ENCODE measurements at places on chromosomes 16 and 17.

DNA sequence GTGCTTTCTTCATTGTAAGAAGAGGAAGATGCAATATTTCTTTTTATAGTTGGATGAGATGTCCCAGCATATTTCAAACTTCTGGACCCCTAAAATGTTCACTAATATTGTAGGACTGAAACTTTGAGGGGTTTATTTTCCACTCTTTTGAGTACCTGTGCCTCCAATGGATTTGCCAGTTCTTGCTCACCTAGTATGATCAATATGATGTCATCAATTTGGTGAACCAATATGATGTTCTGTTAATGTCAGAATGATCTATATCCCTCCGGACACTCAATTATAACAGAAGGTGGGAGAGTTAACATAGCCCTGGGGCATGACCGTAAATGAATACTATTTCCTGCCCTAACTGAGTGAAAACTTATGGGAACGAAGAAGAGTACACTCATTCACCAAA, 178.3 kb downstream of the CBLN1 start:
- DNase-seq, result no peak

DNA sequence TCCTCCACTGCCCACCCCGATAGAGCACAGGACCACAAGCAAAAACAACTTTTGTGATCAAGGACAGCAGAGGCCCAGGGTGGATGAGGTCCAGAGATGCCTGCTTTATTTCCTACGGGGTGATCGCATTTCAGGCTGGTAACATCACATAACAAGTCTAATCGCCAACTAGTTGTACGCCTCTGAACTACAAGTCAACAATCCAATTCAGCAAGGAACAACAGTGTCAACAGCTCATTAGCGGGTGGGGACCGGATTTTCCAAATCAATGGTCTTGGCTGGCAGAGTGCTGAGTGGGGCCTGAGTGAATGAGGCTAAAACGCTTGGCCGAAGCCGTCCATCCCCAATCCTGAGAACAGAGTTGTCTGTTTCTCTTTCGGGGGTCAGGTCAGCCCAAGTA, 17.1 kb downstream of the MRM3 start:
- no peak for DNase-seq

GRCh38 chr17:17492085-17492484, 4.1 kb downstream of the RASD1 start:
- no peak for DNase-seq

GRCh38 chr16:79137426-79137939, 463.1 kb downstream of the MAF start:
- no peak for DNase-seq

DNA sequence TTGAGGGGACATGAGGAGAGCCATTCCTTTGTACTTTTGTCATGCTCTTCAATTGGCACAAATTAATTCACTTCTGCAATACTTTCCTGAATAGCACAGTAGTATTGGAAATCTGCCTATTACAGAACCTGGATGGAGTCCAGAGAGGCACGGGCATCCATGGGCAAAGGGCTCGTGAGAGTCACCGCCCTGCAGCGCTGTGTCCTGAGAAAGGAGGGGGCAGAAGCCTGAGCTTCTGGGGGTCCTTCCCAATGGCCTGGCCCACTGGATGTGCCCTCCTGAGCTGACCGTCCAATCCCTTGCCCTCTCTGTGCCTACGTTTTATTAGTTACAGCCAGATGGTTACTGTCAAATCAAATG, 3.5 kb downstream of the G6PC1 start:
- no peak for DNase-seq

DNA sequence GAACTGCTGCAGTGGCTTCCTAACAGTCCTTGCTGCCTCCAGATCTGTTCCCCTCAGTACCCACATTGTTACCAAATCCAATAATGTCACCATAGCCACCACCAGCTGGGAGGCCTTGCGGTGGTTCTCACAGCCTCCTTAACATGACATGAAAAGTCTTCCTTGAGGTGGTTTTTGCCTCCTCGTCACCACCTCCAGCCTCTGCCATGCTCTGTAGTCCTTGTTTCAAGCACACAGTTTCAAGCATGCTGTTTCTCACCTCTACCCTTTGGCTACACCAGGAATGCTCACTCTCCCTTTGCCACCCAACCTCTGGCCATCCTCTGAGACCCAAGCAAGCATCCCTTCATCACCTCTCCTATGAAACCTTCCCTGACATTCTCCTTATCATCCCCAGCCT, 47.2 kb downstream of the DNAH9 start:
- no peak for DNase-seq

DNA sequence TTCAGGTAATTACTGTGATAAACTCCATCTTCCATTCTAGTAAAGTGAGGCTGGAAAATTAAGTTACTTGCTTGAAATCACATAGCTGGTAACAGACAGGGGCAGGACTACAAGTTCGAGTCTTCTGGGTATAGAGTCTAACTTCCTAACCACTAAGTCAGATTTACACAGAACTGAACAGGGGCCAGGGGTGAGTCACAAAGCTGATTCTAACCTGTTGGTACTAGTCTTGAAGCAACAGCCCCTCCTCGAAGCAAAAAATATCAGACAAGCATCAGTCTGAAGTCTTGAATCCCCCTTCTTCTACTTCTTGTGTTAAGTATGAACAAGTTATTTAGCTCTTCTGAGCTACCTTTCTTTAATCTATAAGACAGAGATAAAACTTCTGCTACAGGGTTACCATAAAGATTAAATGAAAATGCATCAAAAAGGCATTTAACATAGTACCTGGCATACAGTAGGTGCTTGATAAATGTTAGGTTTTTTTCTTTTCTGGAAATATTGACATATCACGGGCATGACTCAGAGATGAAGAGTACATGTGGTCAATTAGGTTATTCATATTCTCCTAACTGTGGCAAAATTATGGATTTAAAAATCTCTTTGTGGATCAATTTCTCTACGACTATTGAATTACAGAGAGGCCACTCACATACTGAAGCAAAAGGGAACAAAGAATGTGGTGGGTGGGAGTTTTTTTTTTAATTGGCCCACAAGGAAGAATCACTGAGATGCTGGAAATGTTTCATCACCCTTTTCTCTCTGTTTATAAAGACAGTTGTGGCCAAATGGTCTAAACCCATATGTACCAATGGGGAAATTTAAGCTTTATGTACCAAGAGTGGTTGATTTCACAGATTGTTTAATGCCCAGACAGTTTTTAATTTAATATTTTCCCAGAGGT, 266.9 kb upstream of the DYNLRB2 start:
- DNase-seq, result no peak

DNA sequence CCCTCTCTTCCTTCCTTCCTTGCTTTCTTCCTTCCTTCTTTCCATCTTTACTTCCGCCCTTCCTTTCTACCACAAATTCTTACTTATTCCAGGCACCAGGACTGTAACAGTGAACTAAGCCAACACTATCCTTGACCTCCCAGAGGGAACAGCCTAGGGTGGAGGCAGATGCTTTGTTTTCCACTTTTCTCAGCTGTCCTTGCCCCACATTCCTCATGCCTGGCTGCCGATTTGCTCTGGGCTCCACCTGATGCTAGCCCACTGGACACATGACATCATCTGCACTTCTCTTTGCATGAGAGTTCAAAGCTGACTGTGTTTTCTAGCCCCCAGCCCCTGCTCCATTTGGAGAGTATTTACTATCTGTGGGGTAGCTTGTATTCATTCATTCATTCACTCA, 283.0 kb downstream of the MAF start:
- no peak for DNase-seq

GRCh38 chr17:17146786-17147406, 59.2 kb downstream of the PLD6 start:
- DNase-seq, result no peak

GRCh38 chr16:4625560-4626159, 1.0 kb downstream of the MGRN1 start:
- no peak for DNase-seq

DNA sequence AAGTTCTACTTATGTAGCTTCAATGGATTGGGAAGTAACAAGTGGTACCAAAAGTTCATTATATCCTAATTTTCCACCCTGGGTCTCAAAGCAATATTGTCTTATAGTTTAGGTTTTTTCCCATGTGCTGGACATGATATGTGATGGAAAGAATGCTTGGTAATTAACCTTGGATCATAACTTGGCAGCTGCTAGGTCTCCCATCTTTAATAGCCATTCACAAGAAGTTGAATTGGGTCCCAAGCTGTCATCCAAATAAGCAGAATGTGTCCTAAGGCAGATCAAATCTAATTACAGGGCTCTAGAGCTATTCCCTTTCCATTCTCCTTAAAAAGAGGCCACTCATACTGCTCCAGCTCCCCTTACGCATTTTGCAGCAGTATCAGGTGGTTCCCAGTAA, 44.7 kb upstream of the KCNJ16 start:
- no peak for DNase-seq

DNA sequence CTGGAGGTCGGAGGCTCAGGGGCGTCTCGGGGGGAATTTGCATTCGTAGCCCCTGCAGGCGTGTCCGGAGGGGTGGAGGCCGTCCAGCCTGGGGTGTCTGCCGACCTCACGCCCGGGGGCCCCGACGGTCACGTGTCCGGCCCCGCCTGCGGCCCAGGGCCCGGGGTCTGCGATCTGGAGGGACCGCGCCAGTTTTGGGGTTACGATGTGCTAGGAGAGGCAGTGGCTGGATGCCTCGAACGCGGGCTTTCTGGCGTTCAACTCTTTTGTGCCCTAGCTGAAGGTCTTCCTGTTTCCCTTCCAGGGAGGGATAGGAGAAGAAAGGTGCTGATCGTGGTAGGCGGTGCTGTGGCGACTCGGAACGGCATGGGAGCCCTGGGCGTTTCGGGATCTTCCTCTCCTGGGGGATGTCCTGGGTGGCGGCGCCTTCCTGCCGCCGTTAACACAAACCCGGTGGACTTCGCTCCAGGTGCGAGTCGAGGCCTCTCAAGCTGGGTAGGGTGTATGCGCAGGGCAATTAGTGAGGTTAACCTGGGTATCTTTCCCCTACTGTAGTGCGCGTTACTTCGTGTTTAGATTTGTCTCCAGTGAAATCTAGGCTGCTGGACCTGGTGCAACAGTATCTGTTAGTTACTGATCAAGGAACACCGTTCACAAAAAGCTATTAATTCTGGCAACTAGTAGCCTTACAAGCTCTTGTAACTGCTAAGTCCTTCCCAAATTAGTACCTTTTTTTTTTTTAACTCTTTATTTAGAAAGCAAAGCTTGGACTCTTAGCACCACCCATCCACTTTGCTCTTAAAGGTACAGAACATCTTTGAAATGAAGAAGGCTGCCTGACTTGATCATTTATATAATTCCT, 1.3 kb downstream of the AKAP1 start:
- peak; percentile 1 for DNase-seq

GRCh38 chr17:18217412-18218015, 7.9 kb upstream of the LLGL1 start:
- DNase-seq, result peak; percentile 57

GRCh38 chr17:27597783-27598320, 33.1 kb upstream of the LGALS9 start:
- no peak for DNase-seq

- DNase-seq, result no peak
Observed at GRCh38 chr16:4233431-4233830, 8.4 kb downstream of the SRL start.

- DNase-seq, result no peak
Observed at GRCh38 chr16:50273888-50274325, 7.6 kb downstream of the ADCY7 start.

- no peak for DNase-seq
Observed at GRCh38 chr17:9203771-9204425, 182.6 kb downstream of the NTN1 start.

DNA sequence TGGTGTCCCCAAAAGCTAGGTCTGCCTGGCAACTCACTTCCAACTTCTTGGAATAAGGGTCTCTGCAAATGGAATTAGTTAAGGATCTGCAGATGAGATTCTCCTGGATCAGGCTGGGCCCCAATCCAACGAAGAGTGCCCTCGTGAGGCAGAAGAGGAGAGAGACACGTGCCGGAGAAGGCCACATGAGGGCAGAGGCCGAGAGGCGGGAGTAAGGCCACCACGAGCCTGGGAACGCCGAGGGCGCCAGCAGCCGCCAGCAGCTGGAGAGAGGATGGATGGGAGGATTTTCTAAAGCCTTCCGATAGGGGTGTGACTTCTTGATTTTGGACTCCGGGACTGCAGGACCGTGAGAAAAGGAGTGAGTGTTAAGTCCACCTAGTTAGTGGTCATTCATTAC, 76.3 kb downstream of the JPH3 start:
- no peak for DNase-seq

- DNase-seq, result no peak
Observed at GRCh38 chr17:17852930-17853329, 16.1 kb upstream of the SREBF1 start.

GRCh38 chr16:86726340-86726739, 148.0 kb downstream of the FOXL1 start:
- DNase-seq, result no peak

- no peak for DNase-seq
Observed at GRCh38 chr17:40714473-40714872, 10.9 kb upstream of the KRT24 start.

DNA sequence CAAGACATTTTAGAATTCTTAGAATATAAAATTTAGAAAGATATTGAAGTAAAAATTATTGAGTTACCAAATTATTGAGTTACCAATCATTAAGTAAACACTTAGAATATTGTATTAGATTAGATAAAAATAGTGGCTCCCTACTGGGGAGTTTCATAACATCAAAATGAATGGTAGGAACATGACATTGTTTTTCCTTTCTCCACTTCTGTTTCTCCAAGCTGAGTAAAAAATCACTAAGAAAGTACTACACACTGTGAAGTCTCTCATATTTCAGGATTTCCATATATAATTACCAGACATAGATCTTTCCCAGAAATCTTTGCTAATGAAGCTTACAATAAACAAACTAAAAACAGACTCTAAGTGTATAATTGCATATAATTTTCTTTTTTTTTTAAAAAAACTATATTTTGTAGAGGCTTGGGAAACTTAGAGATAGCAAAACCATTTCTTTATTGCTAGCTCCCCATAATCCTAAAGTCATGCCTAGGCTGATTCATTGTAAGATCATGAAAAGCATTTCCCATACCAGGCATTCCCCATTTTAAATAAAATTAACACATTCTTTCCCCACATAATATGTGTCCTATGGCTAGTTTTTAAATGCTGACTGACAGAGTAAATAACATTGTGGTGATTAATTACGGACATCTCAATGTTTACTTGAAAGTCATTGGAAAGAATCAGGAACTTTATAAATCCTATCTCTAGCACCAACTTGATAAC, 1408.7 kb upstream of the GOT2 start:
- no peak for DNase-seq

DNA sequence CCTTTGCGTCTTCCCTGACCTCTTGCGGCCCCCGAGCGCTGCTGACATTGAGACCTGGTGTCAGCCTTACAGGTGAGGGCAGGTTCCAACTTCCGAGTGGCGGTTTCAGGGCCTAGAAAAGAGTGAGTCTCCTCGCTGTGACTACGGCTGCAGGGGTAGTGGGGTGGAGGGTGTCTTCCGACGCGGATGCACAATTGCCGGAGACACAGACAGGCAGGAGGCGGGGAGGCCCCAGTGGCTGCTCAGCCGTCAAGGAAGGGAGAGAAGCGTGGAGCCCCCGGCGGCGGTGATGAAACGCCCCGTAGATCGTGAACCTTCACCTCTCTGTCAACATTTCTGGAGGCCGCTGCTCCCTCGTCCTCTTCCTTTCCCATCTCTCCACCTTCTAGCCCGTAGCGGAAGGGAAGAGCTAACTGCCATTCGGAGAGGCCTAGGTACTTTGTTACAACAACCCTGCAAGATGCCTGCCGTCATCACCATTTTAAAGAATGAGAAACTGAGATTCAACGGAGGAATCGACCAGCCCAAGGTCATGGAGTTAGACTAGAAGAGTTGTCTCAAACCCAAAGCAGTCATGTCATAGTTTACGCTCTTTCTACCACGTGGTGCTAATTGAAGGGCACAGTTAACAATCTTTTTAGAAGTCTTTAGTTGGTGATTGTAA, 485 bp downstream of the DNAJA3 start:
- no peak for DNase-seq

- no peak for DNase-seq
Observed at GRCh38 chr16:80040814-80041213, 440.3 kb upstream of the MAF start.

- no peak for DNase-seq
Observed at GRCh38 chr16:621526-622105, 9.2 kb upstream of the WFIKKN1 start.
